ENCODE measurements at places on chromosomes 16 and 17.
A peak's percentile ranks its signal among the peaks of the same experiment; 100 is the strongest.

DNA sequence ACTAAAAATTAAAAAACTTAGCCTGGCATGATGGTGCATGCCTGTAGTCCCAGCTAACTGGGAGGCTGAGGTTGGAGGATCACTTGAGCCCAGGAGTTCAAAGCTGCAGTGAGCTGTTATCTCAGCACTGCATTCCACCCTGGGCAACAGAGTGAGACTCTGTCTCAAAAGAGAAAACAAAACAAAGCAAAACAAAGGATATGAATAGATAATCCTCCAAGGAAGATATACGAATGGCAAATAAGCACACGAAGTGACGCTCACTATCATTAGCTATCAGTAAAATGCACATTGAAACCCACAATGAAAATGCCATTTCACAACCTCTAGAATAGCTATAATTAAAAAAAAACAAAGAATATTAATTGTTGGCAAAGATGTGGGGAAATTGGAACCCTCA is 386.2 kb upstream of the CCL2 start:
- DNase-seq, result no peak

DNA sequence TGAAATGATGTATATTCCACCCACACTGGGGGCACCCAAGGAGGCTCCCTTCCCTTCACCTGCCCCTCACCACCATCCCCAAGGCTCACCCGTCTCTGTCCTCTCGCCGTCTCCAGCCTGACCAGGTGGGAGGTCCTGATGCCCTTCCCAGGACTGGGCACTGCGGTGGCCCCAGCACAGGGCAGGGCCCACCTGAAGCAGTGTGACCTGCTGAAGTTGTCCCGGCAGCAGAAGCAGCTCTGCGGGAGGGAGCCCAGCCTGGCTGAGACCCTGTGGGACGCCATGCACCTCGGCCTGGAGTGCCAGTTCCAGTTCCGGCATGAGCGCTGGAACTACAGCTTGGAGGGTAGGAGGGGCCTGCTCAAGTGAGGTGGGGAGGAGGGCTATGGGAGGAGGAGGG is 9.9 kb downstream of the PPY start:
- no peak for DNase-seq

GRCh38 chr17:50188531-50188920 is 12.9 kb downstream of the COL1A1 start:
- no peak for DNase-seq

DNA sequence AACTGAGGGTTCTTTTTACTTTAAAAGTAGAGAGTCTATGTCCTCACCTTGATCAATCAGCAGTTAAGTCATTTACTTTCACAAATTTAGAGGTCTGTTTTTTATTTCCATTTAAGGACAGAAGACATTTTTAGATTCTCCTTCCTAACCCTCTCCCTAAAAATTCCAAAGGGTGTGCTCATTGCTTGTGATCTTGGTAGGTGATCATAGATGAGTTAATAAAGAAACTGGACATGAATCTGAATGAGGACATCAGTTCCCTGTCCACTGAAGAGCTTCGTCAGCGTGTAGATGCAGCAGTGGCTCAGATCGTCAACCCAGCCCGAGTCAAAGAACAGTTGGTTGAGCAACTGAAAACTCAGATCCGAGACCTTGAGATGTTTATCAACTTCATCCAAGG is 8.8 kb downstream of the RUNDC1 start:
- DNase-seq, result no peak

DNA sequence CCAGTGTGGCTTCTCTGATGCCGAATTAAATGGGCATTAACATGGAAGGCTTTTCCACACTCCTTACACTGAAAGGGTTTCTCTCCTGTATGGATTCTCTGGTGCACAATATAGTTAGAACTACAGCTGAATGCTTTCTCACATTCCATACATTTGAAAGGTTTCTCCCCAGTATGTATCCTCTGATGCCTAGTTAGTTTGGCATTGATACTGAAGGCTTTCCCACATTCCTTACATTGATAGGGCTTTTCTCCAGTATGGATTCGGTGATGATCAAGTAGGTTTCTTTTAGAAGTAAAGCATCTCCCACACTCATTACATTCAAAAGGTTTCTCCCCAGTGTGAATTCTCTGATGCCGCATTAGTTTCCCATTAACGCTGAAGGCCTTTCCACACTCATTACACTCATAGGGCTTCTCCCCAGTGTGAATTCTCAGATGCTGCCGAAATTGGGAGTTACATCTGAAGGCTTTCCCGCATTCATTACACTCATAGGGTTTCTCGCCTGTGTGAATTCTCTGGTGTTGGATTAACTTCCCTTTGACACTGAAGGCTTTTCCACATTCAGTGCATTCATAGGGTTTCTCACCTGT is 6.5 kb upstream of the TLE7 start:
- no peak for DNase-seq

- DNase-seq, result no peak
Observed at GRCh38 chr17:1289695-1290094, 10.2 kb downstream of the TRARG1 start.

DNA sequence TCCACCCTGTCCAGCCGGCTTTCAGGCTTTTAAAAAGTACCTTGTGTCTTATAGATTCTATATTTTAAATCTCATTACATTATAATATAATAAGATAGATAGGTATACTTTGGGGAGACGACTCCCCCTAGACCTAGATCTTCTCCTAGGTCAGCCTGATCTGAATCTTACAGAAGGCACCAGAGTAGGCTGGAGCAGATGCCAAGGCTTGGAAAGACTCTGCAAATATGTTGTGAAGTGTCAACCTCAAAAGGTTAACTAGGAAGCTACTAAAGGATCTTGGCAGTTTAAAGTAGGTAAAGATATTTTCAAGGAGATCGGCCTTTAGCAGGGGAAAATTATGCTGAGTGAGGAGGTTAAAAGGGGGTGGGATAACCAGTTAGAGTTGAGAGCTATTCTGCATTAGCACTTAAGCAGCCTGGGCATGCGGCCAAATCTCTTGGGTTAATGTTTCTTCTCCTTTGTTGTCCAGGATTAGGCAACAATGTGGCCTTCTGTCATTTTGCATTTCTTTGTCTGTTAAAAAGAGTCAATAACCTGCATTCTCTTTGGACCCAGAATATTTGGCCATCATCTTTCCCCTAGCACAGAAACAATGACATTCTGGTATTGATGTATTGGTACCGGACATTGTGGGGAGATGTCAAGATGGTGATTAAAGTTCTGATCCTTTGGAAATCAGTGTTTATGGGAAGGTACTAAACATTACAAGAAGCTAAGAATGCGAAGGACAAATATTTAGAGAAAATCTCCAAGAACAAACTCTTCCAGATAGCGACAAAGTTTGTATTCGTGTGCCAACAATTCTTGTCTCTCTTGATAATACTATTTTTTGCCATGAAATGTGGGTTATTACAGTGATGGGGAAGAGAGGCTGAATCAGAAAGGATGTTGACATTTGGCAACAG is 51.2 kb upstream of the DHX40 start:
- DNase-seq, result no peak

GRCh38 chr17:20225162-20226115 is 216.3 kb downstream of the SPECC1 start:
- DNase-seq, result no peak

GRCh38 chr17:37543637-37544052 is 54.0 kb downstream of the DUSP14 start:
- DNase-seq, result no peak

DNA sequence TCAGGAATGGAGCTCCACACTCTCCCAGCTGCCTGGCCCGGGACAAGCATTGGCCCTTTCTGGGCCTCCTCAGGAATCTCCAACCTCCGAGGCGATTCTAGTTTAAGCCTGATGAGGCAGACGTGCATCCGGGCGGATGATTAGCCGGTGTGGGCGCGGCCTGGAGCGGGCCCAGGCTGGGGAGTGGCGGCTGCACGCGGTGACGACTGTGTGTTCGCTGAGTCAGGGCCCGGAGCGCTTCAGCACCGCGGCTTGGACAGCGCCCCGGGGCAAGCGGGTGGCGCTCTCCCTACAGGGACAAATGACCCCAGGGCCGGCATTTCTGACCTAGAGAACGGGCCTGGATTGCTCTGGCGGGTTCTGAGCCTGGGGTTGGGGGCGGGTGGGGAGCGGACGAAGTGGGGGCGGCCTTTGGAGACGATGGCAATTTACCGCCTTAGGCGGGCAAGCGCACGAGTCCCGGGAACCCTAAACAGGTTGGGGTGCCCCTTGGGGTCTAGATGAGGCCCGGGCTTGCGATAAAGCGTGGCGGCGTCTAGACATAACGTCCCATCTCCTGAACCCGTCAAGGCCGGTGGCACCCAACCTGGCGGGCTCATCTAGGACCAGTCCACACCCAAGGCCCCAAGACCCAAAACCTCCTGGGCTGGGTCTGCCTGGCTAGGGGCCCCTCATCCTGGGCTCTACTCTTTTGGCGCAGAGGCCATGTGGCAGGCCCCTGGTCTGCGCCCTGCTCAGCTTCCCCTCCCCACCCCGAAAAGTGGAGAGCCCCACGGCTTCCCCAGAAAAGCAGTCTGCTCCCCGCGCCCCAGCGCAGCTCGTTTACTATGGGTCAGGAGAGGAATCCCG is 22.3 kb upstream of the ZNHIT3 start:
- peak; percentile 28 for DNase-seq

- DNase-seq, result no peak
Observed at GRCh38 chr17:17159571-17159970, 46.6 kb downstream of the PLD6 start.

- no peak for DNase-seq
Observed at GRCh38 chr16:920717-921116, 50.1 kb downstream of the LMF1 start.

DNA sequence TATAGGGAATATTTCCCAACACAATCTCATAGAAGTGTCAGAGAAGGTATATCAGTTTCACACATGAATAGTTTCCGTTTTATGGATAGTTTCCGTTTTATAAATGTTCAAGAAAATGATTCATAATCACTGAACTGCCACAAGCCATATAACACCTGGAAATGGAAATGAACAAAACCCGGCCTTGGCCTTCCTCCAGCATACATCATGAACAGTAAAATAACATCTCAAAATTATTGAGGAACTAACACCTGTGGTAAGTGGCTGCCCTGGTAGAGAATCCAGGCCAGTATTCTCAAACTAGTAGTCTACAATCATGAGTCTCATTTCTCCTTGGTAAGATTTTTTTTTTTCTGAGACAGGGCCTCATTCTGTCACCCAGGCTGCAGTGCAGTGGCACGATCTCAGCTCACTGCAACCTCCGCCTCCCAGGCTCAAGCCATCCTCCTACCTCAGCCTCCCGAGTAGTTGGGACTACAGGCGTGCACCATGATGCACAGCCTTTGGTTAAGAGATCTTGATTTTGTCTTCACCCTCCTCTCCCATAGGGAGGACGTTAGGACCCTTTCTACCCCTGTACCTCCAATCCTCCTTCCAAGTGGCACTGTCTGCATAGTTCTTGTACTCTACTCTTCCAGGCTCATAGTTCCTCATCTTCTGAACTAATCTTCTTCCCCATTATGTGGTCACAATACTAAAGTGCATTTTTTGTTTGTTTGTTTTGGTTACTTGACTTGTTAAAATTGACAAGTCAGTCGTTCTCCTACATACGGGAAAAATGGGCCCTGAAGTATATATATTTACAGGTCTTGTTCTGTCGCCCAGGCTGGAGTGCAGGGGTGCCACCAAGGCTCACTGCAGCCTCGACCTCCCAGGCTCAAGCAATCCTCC is 15.0 kb upstream of the RGS9 start:
- no peak for DNase-seq

- DNase-seq, result no peak
Observed at GRCh38 chr16:54265575-54266107, 20.9 kb downstream of the IRX3 start.

DNA sequence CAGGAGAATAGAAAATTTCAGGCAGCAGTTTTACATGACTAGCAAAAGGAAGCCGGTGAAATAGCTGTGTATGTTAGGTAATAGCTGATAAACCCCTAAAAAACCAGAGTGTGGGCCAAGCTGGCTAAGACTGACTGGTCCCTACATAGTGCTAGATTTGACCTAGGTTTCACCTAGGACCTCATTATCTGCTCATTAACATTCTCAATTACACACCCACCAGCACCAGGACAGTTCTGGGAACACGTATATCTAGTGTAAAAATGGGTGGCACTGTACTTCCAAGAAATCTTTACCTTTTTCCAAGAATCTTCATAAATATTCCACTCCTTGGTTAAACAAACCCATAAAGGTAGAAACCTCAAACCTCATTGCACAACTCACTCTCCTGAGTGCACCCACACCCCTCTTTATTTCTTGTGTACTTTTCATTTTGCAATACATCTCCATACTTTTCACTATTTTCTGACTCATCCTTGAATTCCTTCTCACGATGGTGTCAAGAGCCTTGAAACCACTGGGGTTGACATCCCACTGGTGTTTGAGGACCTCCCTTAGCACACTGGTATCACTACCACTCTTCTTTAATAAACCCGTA is 262.7 kb upstream of the KCNJ16 start:
- no peak for DNase-seq

DNA sequence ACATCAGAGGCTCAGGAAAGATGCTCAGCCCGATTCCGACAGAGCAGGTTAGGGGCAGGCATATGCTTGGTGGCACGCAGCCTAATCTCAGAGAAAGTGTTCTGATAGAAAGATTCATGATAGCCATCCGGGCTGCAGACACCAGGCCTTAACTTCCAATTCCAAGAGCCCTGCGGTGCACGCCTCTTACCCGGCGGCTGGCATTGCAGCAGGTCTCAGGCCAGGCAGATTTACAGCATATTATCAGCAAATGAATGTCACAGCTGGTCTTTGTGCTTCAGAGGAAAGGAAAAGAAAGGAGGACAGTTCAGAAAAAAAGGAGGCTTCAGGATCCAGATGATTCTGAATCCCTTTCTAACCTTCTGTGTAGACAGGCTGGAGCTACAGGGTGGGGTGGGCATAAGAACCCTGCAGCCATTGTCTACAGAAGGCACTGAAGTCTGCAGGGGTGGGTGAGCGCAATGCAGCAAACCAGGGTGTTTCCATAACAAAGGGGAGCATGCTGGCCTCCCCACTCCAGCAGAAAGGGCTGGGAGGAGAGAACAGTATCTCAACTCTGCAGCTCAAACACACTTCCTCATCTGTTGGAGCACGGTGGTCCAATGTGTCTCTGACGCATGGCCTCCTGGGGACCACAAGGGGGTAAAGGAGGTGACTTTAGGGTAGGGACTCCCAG is 277.4 kb upstream of the XYLT1 start:
- no peak for DNase-seq
